ENCODE measurements at places on chromosomes 6 and 20. TPM values are rescaled to one million over a fixed set of nuclear protein-coding genes. Genes with fewer than 3 reads are reported as not detected.
A peak's percentile ranks its signal among the peaks of the same experiment; 100 is the strongest.

GRCh38 chr20:48202334-48203113 lies 417.2 kb upstream of the SULF2 start:
- H3K27me3 ChIP-seq, result peaks cover 3% of the 10 kb centered on the region
- H3K27ac ChIP-seq, result no peak overlapping the region
- no peaks in the 10 kb centered on the region for H3K36me3 ChIP-seq
- no peak overlapping the region for H3K4me3 ChIP-seq
- no peak for DNase-seq
- H3K4me1 ChIP-seq, result no peaks in the 10 kb centered on the region

- H3K4me1 ChIP-seq, result peaks cover 5% of the 10 kb centered on the region
- peak overlapping the region; percentile 97 for H3K27ac ChIP-seq
- peaks cover 4% of the 10 kb centered on the region for H3K36me3 ChIP-seq
Observed at GRCh38 chr6:106097411-106098231, 11.5 kb downstream of the PRDM1 start.

The EYS gene
- total RNA-seq, result under 0.01 TPM

DNA sequence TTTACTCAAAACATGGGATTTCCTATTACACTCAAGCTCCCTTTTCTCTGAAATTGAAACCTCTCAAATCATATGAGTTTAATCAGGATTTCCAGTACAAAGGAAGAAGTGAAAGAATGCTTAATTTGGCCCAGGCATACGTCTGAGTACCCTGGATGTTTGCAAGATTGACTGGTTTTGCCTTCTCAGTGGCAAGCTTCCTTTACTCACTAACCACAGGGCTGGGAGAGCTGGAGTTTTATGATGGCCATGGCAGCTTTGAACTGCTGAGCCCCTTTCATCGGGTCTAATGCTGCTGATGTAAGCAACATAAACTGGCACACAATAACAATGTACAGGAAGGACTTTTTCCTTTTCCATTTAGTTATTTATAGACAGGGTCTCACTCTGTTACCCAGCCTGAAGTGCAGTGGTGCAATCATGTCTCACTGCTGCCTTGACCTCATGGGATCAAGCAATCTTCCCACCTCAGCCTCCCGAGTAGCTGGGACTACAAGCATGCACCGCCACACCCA lies 194.8 kb downstream of the SLC35F1 start:
- DNase-seq, result no peak
- H3K4me3 ChIP-seq, result no peak overlapping the region
- H3K27ac ChIP-seq, result no peak overlapping the region
- no peaks in the 10 kb centered on the region for H3K36me3 ChIP-seq

GRCh38 chr20:5504061-5504739 lies 187.4 kb upstream of the PROKR2 start:
- H3K27ac ChIP-seq, result peak overlapping the region; percentile 18
- no peaks in the 10 kb centered on the region for H3K4me1 ChIP-seq
- H3K4me3 ChIP-seq, result peak overlapping the region; percentile 39
- no peaks in the 10 kb centered on the region for H3K27me3 ChIP-seq
- no peaks in the 10 kb centered on the region for H3K36me3 ChIP-seq
- DNase-seq, result no peak

- H3K4me1 ChIP-seq, result peaks cover 11% of the 10 kb centered on the region
- H3K36me3 ChIP-seq, result no peaks in the 10 kb centered on the region
- H3K4me3 ChIP-seq, result no peak overlapping the region
- H3K27me3 ChIP-seq, result no peaks in the 10 kb centered on the region
- H3K27ac ChIP-seq, result peak overlapping the region; percentile 100
Observed at GRCh38 chr6:132053511-132053910, 102.3 kb upstream of the CCN2 start.

The BACH2 gene
- total RNA-seq, result 1.3 TPM

GRCh38 chr20:991850-992249 lies 10.3 kb downstream of the RSPO4 start:
- DNase-seq, result no peak
- peaks cover 9% of the 10 kb centered on the region for H3K27me3 ChIP-seq
- no peaks in the 10 kb centered on the region for H3K36me3 ChIP-seq
- no peaks in the 10 kb centered on the region for H3K4me1 ChIP-seq

GRCh38 chr20:22563062-22563965 lies 21.1 kb downstream of the FOXA2 start:
- peaks cover 21% of the 10 kb centered on the region for H3K27me3 ChIP-seq
- no peak overlapping the region for H3K4me3 ChIP-seq
- no peaks in the 10 kb centered on the region for H3K4me1 ChIP-seq
- no peak for DNase-seq
- no peak overlapping the region for H3K27ac ChIP-seq

DNA sequence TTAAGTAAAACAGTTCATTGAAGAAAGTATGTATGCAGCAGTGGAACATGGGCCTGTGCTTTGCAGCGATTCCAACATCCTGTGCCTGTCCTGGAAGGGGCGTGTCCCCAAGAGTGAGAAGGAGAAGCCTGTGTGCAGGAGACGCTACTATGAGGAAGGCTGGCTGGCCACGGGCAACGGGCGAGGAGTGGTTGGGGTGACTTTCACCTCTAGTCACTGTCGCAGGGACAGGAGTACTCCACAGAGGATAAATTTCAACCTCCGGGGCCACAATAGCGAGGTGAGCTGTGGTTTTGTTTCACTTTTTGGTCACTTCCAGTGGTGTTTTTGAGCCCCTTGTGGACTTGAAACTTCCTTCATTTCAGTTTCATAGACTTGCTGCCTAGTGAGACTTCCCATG lies 1.7 kb downstream of the TULP4 start:
- no peaks in the 10 kb centered on the region for H3K4me1 ChIP-seq
- H3K27me3 ChIP-seq, result no peaks in the 10 kb centered on the region
- H3K36me3 ChIP-seq, result peaks cover 12% of the 10 kb centered on the region
- no peak overlapping the region for H3K4me3 ChIP-seq
- no peak overlapping the region for H3K27ac ChIP-seq

The DEFB118 gene
- total RNA-seq, result not detected

- peak; percentile 76 for DNase-seq
- no peaks in the 10 kb centered on the region for H3K36me3 ChIP-seq
- no peak overlapping the region for H3K27ac ChIP-seq
- peaks cover 13% of the 10 kb centered on the region for H3K27me3 ChIP-seq
Observed at GRCh38 chr6:36765594-36766398, 68.2 kb downstream of the RAB44 start.

- H3K4me3 ChIP-seq, result no peak overlapping the region
- H3K27ac ChIP-seq, result no peak overlapping the region
- H3K27me3 ChIP-seq, result no peaks in the 10 kb centered on the region
- no peak for DNase-seq
- H3K36me3 ChIP-seq, result no peaks in the 10 kb centered on the region
Observed at GRCh38 chr6:88141561-88142296, 24.4 kb downstream of the CNR1 start.

GRCh38 chr6:151063352-151063751 lies 176.4 kb upstream of the AKAP12 start:
- DNase-seq, result peak; percentile 72
- H3K27me3 ChIP-seq, result no peaks in the 10 kb centered on the region
- H3K27ac ChIP-seq, result no peak overlapping the region
- peaks cover 14% of the 10 kb centered on the region for H3K4me1 ChIP-seq
- H3K4me3 ChIP-seq, result no peak overlapping the region

- DNase-seq, result no peak
- H3K27ac ChIP-seq, result no peak overlapping the region
- H3K36me3 ChIP-seq, result no peaks in the 10 kb centered on the region
- no peak overlapping the region for H3K4me3 ChIP-seq
Observed at GRCh38 chr6:136947037-136947436, 24.9 kb downstream of the SLC35D3 start.

The MATN4 gene
- not detected for total RNA-seq

DNA sequence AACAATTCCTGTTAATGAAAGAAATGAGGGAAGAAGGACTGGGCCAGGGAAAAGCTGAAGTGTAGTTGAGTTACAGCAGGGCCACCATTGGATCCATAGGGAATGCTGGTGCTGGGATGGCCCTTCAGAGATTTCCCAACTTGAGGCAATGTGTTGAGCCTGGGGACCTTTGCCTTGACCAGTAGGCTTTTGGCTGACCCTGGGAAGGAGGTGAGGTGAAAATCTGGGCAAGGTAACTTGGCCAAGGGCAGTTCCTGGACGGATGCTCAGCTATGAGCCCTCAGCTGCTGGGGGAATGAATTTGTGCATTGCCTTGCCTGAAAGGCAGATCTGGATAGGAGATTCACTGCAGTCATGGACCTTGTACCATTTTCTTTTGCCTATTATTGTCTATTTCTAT lies 20.4 kb downstream of the UTRN start:
- peaks cover 3% of the 10 kb centered on the region for H3K36me3 ChIP-seq
- no peak for DNase-seq

The GATA5 gene
- total RNA-seq, result not detected

DNA sequence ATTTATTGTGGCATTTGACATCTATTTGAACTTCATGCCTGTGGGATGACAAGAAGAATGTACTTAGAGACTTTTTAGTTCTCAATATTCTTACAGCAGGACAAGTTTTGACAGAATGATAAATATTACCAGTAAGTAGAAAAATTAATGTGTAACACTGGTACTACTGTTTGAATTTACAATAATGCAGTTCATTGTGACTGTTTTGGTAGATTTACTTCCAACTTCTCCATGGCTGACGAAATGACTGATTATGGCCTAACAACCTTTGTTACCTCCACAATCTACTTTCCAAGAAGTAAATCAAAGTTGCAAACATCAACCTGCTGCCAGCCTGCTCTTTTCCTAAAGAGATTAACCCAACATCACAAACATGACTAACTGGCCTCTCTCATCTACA lies 38.5 kb downstream of the PAK5 start:
- no peak overlapping the region for H3K27ac ChIP-seq
- no peak for DNase-seq
- no peaks in the 10 kb centered on the region for H3K36me3 ChIP-seq
- no peaks in the 10 kb centered on the region for H3K4me1 ChIP-seq
- H3K27me3 ChIP-seq, result no peaks in the 10 kb centered on the region

- H3K36me3 ChIP-seq, result no peaks in the 10 kb centered on the region
- DNase-seq, result no peak
- no peak overlapping the region for H3K4me3 ChIP-seq
- H3K27me3 ChIP-seq, result no peaks in the 10 kb centered on the region
- H3K4me1 ChIP-seq, result no peaks in the 10 kb centered on the region
- no peak overlapping the region for H3K27ac ChIP-seq
Observed at GRCh38 chr6:102986086-102986485, 1592.6 kb downstream of the GRIK2 start.

The ZKSCAN4 gene
- 4.7 TPM for total RNA-seq

- peaks cover 6% of the 10 kb centered on the region for H3K4me1 ChIP-seq
- no peak for DNase-seq
- no peaks in the 10 kb centered on the region for H3K36me3 ChIP-seq
- peak overlapping the region; percentile 89 for H3K4me3 ChIP-seq
Observed at GRCh38 chr20:37095108-37095598, 644 bp downstream of the RBL1 start.

DNA sequence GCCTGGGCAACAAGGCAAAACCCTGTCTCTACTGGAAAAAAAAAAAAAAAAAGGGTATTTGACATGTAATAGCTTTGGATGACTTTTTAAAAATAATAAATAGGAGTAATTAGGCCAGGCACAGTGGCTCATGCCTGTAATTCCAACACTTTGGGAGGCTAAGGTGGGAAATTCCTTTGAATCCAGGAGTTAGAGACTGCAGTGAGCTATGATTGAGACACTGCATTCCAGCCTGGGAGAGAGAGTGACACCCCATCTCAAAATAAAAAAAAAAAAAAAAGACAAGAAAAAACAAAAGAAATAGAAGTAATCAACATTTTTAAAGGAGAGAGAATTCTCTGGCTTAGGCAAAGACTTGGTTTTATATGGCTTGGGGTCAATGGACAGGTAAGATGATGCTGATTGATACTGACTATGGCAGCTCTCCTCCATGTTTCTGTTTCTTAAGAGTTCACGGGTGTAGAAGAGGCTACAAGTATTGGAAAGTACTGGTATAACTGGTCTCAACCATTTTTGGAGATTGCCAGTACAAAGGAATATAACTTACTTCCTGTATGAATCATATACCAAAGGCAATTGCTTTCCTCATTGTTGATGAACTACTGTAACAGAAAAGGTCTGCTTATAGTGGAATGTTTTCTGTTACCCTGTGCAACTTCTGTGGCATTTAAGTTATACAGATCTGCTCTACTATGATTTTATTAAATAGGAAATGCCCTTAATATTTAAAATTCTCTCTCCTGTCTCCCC lies 10.1 kb downstream of the MAP3K5 start:
- H3K27ac ChIP-seq, result peak overlapping the region; percentile 16
- H3K36me3 ChIP-seq, result no peaks in the 10 kb centered on the region
- peak; percentile 79 for DNase-seq
- H3K4me1 ChIP-seq, result peaks cover 21% of the 10 kb centered on the region
- H3K27me3 ChIP-seq, result no peaks in the 10 kb centered on the region

DNA sequence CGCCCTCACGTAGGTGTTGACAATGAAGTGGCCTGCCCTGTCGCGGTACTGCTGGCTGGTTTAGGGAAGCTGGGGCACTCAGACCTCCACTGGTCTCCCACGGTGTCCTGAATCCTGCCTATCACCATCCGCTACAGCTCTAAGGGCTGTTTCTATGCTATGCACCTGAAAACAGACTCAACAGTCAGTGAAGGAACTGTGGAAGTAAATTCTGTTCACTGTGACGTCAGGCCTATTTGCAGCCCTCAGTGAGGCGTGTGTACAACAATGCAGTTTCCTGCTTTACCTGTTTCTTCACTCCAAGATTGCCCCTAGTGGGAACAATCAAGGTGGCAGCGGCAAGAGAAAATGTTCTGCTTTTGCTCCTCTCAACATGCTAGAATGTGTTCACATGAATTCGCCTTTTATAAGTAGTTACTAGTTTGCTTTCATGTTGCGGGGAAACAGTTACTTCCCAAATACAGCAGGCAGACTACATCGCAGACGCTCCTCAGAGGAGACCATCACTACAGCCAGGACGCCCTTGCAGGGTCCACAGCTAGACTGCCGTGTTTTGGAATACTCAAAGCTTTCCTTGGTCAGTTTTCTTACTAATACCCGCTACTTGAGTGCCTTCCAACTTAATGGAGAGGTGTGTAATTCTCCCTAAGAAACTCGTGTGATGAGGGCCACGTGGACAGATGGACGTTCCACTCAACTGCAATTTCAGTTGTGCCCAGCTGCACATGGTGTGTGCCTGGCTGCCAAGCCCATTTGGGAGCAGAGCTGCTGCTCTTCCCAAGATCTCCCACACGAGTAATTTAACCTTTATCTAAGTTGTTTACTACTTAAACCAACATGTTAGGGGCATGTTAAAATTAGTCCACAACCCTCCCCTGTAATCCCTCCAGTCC lies 25.4 kb downstream of the DIDO1 start:
- DNase-seq, result no peak
- peaks cover 36% of the 10 kb centered on the region for H3K36me3 ChIP-seq
- H3K4me3 ChIP-seq, result no peak overlapping the region
- H3K4me1 ChIP-seq, result peaks cover 26% of the 10 kb centered on the region
- no peak overlapping the region for H3K27ac ChIP-seq

DNA sequence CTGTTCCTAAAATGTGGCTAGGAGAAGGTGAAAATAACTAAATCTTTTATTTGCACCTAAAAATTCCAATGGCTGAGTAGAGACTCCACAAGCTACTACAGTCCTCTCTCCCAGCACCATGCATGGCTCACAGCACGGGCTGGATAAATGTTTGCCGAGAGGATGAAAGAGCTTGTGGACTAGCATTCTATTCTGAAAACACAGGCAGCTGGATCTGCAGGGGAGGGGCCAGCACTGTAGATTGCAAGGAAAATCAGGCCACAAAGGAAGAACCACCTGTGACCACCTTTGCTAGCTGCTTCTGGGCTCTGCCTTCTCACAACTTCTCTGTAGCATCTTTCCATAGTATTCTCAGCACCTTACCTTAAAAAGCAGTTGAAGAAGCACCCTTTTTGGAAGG lies 46.6 kb downstream of the CLIC5 start:
- DNase-seq, result no peak
- H3K4me3 ChIP-seq, result no peak overlapping the region
- no peaks in the 10 kb centered on the region for H3K4me1 ChIP-seq
- H3K27ac ChIP-seq, result no peak overlapping the region

GRCh38 chr6:97449444-97449966 lies 166.5 kb upstream of the MMS22L start:
- no peak overlapping the region for H3K4me3 ChIP-seq
- H3K27ac ChIP-seq, result no peak overlapping the region
- no peaks in the 10 kb centered on the region for H3K4me1 ChIP-seq
- no peaks in the 10 kb centered on the region for H3K27me3 ChIP-seq

The APCDD1L gene
- total RNA-seq, result 2.2 TPM

The ADGB gene
- not detected for total RNA-seq
